ENCODE measurements at places on chromosomes 2 and 18.

DNA sequence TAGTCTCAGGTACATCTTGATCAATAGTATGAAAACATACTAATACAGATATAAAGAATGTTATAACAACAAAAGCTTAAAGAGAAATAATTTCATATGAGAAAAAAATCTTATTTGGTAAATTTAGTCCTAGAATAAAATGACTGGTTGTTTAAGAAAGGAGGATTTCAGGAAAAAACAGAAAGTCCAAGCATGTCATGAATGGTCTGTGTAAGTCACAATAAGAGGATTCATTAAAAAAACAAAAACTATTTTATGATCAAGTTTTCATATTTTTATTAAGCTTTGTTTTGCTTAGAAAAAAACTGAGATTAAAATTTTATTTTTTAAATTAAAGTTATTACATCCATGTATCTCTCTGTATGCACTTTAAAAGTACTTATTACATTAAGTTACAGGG, 353.9 kb upstream of the SPHKAP start:
- no peak for DNase-seq

DNA sequence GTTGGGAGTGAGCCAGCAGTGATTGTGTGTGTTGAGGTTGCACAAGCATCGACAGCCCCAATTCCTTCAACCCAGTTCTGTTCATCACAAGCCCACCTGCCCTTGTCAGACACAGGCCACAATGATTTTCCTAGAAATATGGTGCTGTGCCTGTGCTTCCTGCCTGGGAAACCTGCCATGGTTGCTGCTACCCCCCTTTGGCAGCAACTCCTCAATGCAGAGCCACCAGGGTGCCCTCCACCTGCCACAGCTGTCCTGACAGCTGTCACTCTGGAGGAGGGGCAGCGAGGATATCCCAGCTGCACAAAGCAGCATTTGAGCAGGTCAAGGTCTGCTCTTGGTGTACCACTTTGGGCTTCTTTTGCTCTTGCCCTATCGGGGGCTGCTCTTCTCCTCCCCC, 27.1 kb downstream of the SMIM21 start:
- DNase-seq: no peak

- no peak for DNase-seq
Measured at GRCh38 chr2:241974096-241974495, 104.6 kb downstream of the RTP5 start.

GRCh38 chr2:11852526-11853196, 106.2 kb downstream of the LPIN1 start:
- no peak for DNase-seq

DNA sequence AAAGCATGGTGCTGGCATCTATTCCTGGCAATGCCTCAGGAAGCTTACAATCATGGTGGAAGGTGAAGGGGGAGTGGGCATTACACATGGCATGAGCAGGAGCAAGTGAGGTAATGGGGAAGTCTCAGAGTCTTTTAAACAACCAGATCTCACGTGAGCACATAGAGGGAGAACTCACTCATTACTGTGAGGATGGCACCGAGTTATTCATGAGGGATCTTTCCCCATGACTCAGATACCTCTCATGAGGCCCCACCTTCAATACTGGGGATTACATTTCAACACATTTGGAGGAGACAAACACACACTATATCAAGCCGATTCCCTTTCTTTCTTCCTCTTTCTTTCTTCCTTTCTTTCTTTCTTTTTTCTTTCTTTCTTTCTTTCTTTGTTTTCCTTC, 47.9 kb upstream of the FANCL start:
- peak; percentile 1 for DNase-seq

- peak; percentile 67 for DNase-seq
Measured at GRCh38 chr2:44330801-44331200, 30.5 kb downstream of the PREPL start.

DNA sequence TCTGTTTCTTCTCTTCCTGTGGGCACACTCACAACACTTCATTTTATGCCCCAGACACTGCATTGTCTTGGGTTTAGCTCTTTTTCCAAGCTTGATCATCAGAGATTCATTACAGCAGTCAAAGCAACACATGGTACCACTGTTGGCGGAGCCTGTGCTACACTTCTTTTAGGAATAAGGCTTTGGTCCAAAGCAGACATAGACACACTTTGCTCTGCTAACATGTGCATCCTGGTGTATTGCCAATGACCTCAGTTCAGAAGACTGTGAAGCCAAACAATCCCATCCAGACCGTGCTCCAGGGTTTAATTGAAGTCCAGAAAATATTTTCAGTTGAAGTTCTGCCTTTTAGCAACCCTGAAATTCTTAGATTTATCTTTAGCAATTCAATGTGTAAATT, 354.6 kb upstream of the RAB12 start:
- peak; percentile 25 for DNase-seq

GRCh38 chr18:5451150-5451549, 92.6 kb downstream of the EPB41L3 start:
- DNase-seq: no peak

DNA sequence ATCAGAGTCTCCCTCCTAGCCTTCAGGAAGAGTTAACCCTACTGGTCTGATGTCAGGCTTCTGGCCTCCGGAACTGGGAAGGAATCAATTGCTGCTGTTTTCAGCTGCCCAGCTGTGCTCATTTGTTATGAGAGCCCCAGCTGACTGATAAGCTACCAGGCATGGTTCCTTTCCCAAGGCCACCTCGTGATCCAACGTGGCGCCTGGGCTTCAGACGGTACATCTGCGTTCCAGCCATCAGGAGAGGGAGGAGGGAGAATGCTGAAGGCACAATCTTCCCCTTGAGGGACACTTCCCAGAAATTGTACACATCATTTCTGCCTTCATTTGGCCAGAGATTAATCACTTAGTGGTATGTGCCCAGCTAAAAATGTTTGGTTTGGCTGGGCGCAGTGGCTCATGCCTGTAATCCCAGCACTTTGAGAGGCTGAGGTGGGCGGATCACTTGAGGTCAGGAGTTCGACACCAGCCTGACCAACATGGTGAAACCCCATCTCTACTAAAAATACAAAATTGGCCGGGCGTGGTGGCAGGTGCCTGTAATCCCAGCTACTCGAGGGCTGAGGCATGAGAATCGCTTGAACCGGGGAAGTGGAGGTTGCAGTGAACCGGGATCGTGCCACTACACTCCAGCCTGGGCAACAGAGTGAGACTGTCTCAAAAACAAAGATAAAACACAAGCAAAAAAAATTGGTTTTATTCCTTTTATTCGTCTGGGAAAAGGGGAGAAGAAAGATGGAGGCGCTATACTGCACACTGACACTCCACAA, 10.5 kb upstream of the ARMC9 start:
- peak; percentile 48 for DNase-seq

DNA sequence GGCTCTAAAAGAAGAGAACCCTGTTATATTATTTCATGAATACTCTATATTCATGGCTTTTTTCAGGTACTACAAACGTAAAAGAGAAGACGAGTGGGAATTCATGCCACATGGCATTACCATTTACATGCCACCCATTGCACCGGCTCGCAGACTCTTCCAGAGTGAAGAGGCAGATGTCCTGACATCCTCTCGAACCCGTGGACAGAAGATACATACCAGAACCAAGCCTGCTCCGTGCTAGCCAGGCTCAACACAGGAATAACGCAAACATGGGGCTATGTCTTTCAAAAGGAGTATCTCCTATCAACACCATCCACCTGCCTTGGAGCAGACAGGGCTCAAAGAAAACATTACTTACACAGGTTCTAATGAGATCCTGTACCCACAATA, 168.8 kb downstream of the THADA start:
- no peak for DNase-seq

- DNase-seq: no peak
Measured at GRCh38 chr18:50751490-50751889, 68.3 kb downstream of the MRO start.

DNA sequence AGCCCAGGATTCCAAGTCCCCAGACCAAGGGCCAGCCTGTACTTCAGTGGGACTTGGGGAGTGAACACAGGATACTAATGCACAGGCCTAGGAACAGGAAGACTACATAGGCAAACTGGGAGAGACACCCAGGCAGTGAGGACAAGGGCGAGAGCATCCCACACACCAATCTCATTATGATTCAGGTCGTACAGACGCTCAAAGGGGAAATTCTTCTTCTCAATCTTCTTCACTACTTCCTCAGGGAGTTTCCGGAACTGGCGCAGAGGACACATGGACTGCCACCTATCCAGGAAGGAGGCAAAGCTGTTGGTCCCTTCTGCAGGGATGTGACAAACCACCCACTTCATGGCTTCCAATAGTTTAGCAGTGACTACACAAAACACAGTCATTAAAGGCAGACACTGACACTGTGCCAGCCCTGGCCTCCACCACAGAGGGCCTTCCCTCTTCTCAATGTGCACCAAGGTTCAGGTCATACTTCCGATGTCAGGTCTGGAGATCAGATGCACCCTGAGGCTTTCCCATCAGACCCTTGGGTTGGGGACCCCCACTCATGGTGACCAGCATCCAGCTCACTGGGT, 18.0 kb downstream of the SNRNP200 start:
- no peak for DNase-seq

- no peak for DNase-seq
Measured at GRCh38 chr2:241689306-241689705, 2.7 kb upstream of the DTYMK start.

DNA sequence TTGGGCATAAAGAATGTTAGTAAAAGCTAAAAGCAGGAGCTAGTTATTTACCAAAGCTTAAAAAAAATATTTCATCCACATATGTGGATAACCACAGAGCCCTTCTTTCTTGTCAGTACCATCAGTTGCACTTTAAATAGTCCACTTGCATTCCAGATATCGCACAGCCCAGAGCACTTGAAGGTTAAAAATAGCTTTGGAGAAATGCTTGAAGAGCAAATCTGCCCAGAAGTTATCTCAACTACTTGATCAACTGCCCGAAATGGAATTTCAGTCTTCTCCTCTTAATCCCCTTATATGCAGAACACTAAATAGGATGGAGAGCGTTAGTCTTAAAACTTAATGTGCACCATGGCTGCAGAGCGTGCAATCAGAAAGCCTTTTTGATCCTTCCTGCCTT, 148.3 kb downstream of the PLEKHA3 start:
- no peak for DNase-seq

DNA sequence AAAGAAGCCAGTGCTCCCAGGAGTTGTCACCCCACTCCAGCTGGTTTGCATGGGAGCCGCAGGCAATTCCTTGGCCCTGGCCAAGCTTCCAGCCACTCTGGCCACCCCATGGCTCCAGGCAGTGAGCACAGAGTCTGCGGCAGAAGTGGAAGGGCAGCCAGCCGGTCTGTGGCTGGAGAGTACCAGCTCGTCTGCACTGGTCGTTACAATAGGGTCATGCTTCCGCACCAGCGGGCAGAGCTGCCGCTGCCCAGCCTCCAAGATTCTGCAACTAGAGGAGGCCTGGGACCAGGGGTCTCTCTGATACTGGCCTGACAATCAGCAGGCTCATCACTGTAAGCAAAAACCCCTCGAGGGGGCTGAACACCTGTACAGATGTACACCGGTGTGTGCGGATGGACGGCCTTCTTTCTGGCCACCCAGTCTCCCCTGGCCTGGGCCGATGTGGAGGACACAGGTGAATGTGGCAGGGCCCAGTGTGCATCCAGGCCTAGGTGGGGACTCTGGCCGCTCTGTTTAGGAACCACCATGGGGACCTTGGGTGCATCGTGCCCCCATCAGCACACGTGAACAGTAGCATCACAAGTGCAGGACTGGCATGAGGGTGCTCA, 51.9 kb upstream of the ODC1 start:
- DNase-seq: no peak

DNA sequence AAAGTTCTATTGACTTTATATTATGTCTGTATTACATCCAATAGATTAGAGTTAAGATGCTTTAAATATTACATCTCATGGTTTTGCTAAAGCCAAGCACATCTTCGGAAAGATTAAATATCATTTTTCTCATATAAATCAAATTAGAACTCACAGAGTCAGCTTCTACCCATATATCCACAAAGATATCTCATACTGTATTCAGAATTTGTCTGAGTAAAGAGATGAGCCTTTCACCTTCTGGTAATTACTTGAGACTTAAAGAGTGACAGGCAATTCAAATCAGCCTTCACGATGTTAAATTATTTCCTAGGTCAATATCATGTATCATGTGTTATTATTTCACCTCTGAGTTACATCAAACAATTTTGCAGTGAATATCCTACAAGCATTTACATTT, 13.0 kb downstream of the CCDC178 start:
- no peak for DNase-seq

DNA sequence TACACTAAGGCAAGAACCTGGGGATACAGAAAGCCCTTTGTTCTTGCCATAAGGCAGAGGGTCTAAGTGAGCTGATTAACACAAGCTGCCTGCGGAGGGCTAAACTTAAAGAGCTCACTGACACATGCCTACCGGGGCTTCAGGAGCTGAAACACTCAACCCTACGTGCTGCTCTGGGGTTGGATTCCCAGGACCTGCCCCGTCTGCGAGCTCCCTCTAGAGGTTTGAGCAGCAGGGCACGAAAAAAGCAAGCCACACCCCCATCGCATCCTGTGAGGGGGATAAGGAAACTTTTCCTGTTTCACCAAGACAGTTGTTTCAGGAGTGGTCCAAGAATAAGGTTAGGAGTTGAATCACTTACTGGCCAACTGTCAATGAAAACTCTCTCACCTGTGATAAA, 562.1 kb downstream of the TMX3 start:
- no peak for DNase-seq

GRCh38 chr2:230947908-230948365, 22.9 kb upstream of the GPR55 start:
- no peak for DNase-seq

DNA sequence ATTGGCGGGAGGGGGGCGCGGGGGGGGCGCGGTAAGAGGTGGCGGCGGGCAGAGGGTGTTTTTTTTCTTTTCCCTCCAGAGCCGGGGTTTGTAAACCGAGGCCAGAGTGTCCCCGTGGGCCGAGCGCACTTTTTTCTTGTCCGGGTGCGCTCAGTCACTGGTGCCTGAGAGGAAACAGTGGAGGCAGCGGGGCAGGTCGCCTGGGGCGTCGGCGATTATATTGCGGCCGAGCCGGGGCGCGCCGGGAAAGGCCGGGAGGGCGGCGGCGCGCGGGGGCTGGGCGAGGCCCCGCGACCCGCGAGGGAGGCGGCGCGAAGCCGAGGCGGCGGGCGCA, 275 bp downstream of the HOXD8 start:
- no peak for DNase-seq

GRCh38 chr2:95351598-95351915, 51.0 kb upstream of the FAHD2A start:
- DNase-seq: no peak

DNA sequence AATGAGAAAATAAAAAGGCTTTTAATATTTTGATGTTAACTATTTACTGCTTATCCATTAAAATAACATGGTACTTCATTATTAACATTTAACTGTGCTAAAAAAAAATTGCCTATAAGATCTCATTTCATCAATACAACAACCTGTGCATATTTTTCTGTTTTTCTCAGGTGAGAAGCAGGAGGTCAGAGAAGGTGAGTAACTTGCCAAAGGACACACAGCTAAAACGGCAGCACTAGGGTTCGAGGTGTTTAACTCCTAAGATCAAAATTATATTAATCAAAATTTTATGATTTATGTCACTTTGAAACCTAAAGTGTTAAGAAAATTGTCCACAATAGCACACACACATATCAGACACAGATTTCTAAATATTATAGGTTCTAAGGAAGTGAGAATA, 366.0 kb downstream of the TGIF1 start:
- no peak for DNase-seq

GRCh38 chr2:131041402-131042147, 51.7 kb downstream of the FAM168B start:
- no peak for DNase-seq

- no peak for DNase-seq
Measured at GRCh38 chr2:215571689-215572088, 135.8 kb upstream of the FN1 start.

All from iris pigment epithelial cell (primary cell).